Natural killer cell treated with Interleukin-12 subunit alpha and Interleukin-12 subunit beta and Interleukin-15 and Interleukin-18, amount 100 ng/mL, for 72 hours (primary cell): ENCODE measurements at places on chromosomes 12 and 14. TPM values are rescaled to one million over a fixed set of nuclear protein-coding genes. Genes with fewer than 3 reads are reported as not detected.

Gene DERA
- 23.2 TPM for total RNA-seq

Gene CCDC177
- total RNA-seq = not detected

Gene NCOR2
- 133 TPM for total RNA-seq

Gene SAMD15
- total RNA-seq = 0.50 TPM

GRCh38 chr12:42496886-42497285, 92.7 kb downstream of the PRICKLE1 start:
- H3K27me3 ChIP-seq = peaks cover 7% of the 10 kb centered on the region
- DNase-seq = no peak
- no peak overlapping the region for H3K4me3 ChIP-seq

DNA sequence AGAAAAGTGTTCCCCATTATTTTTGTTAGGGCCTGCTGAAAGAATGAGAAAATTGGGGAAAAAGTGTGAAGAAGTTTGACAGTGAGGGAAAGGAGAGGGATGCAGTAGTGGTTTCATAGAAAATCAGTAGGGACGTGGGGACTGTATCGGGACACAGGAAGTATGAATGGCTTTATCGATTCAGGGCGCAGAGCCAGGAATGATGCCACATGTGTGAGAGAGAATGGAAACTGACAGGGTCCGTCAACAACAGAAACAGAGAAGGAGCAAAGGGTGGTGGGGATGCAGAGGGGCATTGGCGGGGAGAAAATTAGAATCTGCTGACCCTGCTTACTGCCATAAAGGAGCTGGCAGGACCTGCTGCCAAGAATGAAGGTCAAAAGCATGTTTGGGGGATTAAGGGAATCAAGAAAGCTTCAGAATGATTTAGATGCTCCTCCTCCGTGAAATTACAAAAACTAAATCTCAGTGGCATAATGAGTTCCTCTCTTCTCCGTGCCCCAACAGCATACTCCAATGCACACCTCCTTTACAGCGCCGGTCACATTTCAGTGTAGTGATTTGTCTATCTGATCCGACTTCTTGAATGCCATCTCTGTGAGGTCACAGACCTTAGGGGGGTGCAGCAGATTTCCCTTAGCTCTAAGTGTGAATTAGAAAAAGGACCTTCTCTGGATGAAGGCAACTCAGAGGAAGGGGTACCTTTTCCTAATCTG, 92.6 kb downstream of the EMP1 start:
- no peak overlapping the region for H3K27ac ChIP-seq
- no peaks in the 10 kb centered on the region for H3K36me3 ChIP-seq
- H3K27me3 ChIP-seq = peaks cover 7% of the 10 kb centered on the region
- H3K4me1 ChIP-seq = no peaks in the 10 kb centered on the region

GRCh38 chr12:57496822-57497221, 9.0 kb downstream of the MARS1 start:
- peaks cover 35% of the 10 kb centered on the region for H3K36me3 ChIP-seq
- no peak overlapping the region for H3K4me3 ChIP-seq
- H3K4me1 ChIP-seq = peaks cover 20% of the 10 kb centered on the region

DNA sequence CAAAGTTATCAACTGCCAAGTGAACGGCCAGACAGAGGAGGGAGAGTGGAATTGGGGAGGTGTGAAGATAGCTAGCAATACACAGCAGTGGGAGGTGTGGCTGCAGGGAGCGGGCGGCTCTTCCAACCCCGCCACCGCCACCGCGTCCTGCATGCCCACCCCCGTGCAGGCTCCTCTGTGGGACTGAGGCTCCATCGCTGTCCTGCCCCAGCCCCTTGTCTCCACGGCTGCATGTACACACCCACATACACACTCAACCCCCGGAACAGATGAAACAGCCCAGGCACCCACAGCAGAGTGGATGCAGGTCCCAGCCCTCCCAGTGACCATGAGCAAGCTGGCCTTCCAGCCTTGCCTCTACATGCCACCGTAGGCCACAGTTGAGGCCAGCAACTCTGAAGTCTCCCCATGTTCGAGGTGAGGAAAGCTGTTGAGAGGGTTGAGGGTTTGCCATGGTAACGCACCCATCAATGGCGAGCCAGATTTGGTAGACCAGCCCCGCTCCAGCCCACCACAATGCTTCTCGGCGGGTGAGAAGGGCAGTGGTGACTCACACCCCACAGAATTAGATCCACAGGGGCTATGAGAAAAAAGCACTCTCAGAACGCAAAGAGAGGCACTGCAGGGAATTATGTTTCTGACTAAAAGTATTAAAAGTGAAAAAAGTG, 39.3 kb downstream of the PITPNM2 start:
- H3K27me3 ChIP-seq = no peaks in the 10 kb centered on the region
- no peaks in the 10 kb centered on the region for H3K36me3 ChIP-seq
- H3K27ac ChIP-seq = peak overlapping the region; percentile 72
- H3K4me1 ChIP-seq = peaks cover 41% of the 10 kb centered on the region
- DNase-seq = peak; percentile 60
- H3K4me3 ChIP-seq = peak overlapping the region; percentile 46

GRCh38 chr12:67647181-67647798, 1.3 kb upstream of the DYRK2 start:
- peaks cover 32% of the 10 kb centered on the region for H3K4me1 ChIP-seq
- H3K27ac ChIP-seq = peak overlapping the region; percentile 83
- H3K4me3 ChIP-seq = peak overlapping the region; percentile 84
- no peaks in the 10 kb centered on the region for H3K27me3 ChIP-seq

DNA sequence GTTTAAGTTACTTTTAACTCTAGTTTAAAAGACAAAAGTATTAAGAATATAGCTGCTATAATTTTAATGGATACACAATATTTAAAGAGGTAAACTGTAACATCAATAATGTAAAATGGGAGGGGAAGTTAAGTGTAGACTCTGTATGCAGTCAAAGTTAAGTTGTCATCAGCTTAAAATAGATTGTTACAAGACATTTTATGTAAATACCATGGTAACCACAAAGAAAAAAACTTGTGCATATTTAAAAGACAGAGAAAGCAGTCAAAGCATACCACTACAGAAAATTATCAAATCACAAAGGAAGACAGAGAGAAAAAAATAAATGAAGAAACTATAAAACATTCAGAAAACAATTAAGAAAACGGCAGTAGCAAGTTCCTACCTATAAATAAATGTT, 73.3 kb downstream of the CEP128 start:
- no peak overlapping the region for H3K27ac ChIP-seq
- H3K4me3 ChIP-seq = no peak overlapping the region
- H3K4me1 ChIP-seq = no peaks in the 10 kb centered on the region
- H3K27me3 ChIP-seq = no peaks in the 10 kb centered on the region
- H3K36me3 ChIP-seq = peaks cover 22% of the 10 kb centered on the region
- DNase-seq = no peak

GRCh38 chr12:23108957-23109356, 484.0 kb downstream of the ETNK1 start:
- no peaks in the 10 kb centered on the region for H3K36me3 ChIP-seq
- no peak overlapping the region for H3K27ac ChIP-seq
- H3K4me3 ChIP-seq = no peak overlapping the region
- DNase-seq = no peak

- no peak for DNase-seq
- H3K4me3 ChIP-seq = no peak overlapping the region
- peaks cover 28% of the 10 kb centered on the region for H3K36me3 ChIP-seq
- no peak overlapping the region for H3K27ac ChIP-seq
- H3K4me1 ChIP-seq = no peaks in the 10 kb centered on the region
Measured at GRCh38 chr12:47249719-47250357, 170.1 kb upstream of the AMIGO2 start.

GRCh38 chr12:26097046-26097878, 27.6 kb downstream of the BHLHE41 start:
- H3K4me3 ChIP-seq = no peak overlapping the region
- H3K27ac ChIP-seq = no peak overlapping the region

GRCh38 chr14:60204843-60205774, 39.9 kb upstream of the DHRS7 start:
- no peaks in the 10 kb centered on the region for H3K4me1 ChIP-seq
- H3K27ac ChIP-seq = no peak overlapping the region
- H3K36me3 ChIP-seq = peaks cover 5% of the 10 kb centered on the region
- H3K4me3 ChIP-seq = no peak overlapping the region
- H3K27me3 ChIP-seq = peaks cover 57% of the 10 kb centered on the region

DNA sequence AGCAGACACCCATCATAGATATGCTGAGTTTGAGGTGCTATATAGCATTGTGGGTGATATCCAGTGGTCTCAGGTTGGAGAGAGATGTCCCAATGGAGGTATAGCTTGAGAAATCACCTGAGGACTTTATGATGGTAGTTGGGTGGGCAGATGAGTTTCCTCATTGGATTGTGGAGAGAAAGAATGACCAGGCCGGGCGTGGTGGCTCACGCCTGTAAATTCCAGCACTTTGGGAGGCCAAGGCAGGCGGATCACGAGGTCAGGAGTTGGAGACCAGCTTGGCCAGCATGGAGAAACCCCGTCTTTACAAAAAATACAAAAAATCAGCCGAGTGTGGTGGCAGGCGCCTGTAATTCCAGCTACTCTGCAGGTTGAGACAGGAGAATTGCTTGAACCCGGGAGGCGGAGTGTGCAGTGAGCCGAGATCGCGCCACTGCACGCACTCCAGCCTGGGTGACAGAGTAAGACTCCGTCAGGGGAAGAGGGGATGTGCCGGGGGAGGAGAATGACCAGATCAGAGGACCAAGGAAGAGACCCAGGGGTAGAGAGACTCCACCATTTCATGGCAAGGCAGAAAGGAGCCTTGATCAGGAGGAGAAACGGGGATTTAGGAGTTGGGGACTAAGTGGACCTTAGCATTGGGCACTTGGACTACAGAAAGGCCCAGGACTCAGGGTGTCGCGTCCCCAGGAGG, 757 bp upstream of the PCK2 start:
- DNase-seq = no peak
- peaks cover 37% of the 10 kb centered on the region for H3K4me1 ChIP-seq
- H3K36me3 ChIP-seq = no peaks in the 10 kb centered on the region
- peak overlapping the region; percentile 96 for H3K27ac ChIP-seq
- no peaks in the 10 kb centered on the region for H3K27me3 ChIP-seq

DNA sequence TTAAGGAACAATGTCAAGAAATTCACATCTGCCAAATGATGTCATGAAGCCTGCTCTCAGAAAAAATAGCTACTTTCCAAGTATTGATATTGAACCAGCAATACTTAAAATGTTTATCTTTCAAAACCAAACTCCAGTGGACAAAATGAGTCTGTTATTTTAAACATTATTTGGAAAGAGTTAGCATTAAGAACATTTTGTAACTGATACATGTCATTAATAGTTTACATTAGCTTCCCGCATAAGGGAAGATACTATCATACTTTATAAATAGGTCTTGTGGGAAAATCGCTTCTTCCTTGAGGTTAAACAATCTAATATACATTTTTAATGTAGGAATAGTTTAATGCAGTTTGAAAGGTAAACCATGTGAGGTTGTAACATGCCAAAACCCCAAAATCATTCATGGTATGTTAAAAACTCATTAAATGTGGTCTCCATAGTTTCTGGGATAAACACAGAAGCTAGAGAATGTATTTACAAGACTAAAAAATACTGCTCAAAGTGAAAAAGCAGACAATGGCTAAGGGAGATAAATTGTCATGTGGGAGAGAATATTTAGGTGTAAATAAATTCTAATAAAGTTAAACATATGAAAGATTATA, 73.4 kb upstream of the ATP2B1 start:
- H3K4me1 ChIP-seq = peaks cover 3% of the 10 kb centered on the region
- no peak overlapping the region for H3K4me3 ChIP-seq
- H3K36me3 ChIP-seq = peaks cover 8% of the 10 kb centered on the region
- H3K27me3 ChIP-seq = no peaks in the 10 kb centered on the region
- DNase-seq = no peak

DNA sequence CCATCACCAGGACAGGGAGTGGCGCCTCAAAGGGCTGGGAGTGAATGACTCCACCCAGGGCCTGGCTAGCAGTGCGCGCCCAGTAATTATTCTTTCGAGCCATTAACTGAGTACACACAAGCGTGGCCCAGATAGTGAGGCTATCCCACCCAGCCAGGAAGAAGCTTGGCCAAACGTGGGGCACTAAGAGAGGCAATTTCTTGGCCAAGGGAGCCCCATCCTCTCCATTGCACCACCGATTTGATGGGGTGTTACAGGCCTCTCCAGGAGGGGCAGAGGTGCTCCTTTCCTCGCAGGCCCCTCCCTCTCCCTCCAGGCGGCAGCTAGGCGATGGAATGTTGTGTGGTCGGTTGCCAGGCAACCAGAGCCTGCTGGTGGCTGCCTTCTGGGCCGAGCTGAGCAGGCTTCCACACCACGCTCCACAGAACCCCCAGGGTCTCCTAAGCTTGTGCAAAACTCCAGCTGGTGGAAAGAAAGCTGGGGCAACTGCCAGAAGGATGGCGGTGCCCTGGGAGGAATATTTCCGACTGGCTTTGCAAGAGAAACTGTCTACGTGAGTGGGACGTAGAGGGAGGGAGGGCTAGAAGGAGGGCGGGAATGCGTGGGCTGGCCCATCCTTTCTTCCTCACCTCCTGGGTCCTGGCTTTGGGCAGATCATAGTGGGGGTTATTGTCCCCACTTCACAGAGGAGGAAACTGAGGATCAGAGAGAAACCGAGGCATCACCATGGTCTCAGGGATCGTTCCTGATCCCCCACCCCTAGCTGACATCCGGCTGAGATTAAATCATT, at the start of gene CFAP73:
Gene CFAP73, plus strand, starts transcription at position 364 of the 790 bp plus-strand sequence. Its CDS starts 134 bp downstream, at position 498.
- H3K27me3 ChIP-seq = peaks cover 18% of the 10 kb centered on the region
- no peak within 1 kb of the TSS for H3K4me3 ChIP-seq
- H3K36me3 ChIP-seq = no peaks in the 10 kb centered on the region
- H3K27ac ChIP-seq = no peak within 1 kb of the TSS
- peaks cover 13% of the 10 kb centered on the region for H3K4me1 ChIP-seq

GRCh38 chr12:51897181-51897580, 9.3 kb downstream of the ANKRD33 start:
- H3K27ac ChIP-seq = no peak overlapping the region
- H3K4me3 ChIP-seq = no peak overlapping the region
- H3K36me3 ChIP-seq = no peaks in the 10 kb centered on the region
- peaks cover 3% of the 10 kb centered on the region for H3K4me1 ChIP-seq
- no peak for DNase-seq
- H3K27me3 ChIP-seq = peaks cover 7% of the 10 kb centered on the region

DNA sequence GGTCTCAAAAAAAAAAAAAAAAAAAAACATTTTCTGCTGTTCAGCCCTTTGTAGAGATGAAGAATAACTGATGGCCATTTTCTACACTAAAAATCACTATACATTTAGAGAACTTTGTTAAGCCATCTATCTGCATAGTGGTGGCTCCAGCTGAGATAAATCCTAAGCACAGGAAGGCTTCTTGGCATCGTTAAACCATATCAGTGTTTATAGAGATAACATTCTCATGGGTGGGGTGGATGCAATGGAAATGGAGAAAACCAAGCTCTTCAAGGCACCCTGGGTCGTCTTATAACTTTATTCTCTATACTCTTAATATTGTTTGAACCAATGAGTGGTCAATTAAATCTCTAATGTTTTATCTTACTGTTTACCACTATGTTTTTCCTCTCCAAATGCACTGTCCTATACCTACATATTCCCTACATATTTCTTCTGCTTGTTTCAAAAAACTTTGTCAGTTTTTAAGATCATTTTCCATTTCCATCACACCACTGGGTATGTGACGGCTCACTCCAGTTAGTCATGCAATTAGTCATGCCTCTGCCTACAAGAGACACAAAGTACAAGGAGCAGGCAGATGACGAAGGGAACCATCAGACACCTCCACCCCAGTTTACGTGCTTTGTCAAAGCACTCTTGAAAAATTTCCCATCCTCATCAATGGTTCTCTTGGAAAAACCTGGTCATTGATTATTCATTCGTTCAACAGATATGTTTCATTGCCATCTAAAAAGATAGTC, 119.3 kb upstream of the OVCH1 start:
- no peaks in the 10 kb centered on the region for H3K4me1 ChIP-seq
- H3K27me3 ChIP-seq = peaks cover 29% of the 10 kb centered on the region
- no peak overlapping the region for H3K27ac ChIP-seq
- no peak for DNase-seq
- H3K36me3 ChIP-seq = no peaks in the 10 kb centered on the region
- H3K4me3 ChIP-seq = no peak overlapping the region

GRCh38 chr12:108618079-108618952, 15.4 kb downstream of the SELPLG start:
- peaks cover 73% of the 10 kb centered on the region for H3K4me1 ChIP-seq
- H3K27me3 ChIP-seq = no peaks in the 10 kb centered on the region
- peak; percentile 84 for DNase-seq
- H3K36me3 ChIP-seq = peaks cover 29% of the 10 kb centered on the region
- peak overlapping the region; percentile 31 for H3K4me3 ChIP-seq
